ENCODE measurements at places on chromosomes 16 and 17.

DNA sequence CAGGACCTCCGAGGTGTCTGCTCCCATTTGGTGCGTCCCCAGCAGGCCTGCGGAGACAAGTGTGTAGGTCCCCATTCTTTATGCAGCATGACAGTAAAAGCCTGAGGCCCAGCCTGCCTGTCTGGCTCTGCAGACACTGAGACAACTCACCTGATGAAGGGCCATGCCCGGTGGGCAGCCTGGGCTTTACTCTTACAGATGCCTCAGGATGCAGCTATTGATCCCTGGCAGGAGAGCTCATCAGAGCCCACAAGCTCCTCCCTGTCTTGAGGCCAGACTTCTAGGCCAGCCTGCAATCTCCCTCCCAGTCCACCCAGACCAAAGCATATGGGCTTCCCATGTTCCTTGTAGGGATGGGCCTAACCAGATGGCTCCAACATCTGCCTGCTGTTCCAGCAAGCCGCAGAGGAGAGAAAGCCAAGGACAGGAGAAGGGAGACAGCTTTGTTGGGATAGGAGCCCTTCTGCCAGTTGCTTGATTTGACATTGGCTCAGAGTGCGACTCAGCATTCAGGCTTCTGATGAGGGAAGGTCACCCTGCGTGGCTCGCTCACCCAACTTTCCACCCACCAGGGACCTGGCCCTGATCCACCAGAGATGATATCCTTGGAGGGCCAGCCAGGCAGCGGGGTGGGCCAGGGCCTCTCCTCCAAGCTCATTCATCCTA lies 87.5 kb downstream of the SOCS1 start:
- no peak for DNase-seq

DNA sequence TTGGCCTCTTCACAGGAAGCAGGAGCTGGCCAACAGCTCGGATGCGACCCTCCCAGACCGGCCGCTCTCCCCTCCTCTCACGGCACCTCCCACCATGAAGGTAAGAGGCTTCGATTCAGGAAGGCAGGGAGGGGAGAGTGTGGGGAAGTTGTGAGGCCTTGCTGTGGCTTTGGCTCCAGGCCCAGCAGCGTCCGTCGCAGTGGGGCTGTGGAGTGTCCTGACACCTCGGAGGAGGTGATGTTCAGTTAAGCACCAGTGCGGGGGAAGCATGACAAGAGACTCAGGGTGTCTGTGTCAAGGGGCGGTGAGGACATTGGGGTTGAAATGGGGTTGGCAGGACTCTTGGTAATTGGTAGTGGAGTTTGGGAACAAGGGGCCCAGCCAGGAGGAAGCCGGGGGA lies 109.0 kb downstream of the RAP1GAP2 start:
- no peak for DNase-seq

DNA sequence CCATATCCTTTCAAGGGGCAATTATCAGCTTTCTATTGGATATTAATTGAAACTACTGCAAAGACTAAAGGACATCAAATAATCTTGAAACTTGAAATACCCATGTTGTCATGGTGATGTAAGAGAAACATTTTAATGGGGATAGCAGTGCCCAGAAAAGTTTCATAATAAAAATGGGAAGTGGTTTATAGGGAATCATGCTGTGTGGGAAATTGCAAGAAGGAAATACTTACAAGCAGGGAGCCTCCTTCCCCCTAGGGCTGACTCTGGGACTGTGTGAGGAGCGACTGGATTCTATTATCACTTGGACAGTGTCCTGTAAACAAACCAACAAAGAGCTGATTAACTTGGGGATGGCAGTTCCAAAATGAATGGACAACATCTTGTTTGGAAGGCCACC lies 1393.1 kb upstream of the GOT2 start:
- no peak for DNase-seq

DNA sequence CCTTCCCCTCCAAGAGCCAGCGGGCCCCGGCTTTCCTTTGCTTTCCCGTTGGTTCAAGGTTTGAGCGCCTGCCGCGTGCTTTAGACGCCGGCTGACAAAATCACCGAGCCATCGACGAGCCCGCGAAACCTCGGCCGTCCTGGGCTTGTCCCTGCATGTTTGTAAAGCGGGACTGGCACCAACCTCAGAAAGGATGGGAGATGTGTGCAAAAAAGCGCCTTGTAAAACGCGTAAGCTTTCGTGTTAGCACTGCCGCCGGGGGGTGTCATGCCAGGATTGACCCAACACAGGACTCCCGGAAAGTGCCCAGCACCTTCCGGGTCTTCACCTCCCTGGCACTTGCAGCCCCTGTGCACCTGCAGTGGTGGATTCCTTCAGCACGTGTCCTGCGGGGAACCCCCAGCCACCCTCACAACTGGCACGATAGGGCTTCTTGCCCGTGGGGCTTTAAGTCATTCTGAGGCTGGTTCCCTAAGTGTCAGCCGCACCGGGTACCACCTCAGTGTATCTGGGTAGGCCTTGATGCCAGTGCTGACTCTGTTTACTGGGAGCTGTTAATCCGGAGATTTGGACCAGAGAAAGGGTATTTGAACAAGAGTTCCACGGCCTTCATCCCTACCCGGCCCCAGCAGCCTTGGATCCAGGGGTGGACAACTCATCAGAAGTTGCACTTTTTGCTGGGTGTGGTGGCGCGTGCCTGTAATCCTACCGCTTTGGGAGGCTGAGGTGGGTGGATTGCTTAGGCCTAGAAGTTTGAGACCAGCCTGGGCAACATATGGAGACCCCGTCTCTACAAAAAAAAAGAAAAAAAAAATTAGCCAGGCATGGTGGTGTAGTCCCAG lies 817 bp downstream of the NDUFAF8 start:
- DNase-seq, result no peak

DNA sequence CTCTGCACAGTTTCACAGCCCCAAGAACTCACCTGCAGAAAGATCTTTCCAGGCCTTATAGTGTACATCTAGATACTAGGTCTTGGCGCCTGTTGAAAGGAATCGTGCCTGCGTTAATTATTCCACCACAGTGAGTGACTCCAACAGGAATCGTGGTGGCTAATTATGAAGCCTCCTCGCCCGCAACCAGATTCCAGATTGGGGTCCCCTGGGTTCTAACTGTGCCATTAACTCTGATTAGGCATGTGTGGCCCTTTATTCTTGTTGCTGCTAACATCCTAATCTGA lies 295.3 kb upstream of the MAF start:
- DNase-seq, result no peak

DNA sequence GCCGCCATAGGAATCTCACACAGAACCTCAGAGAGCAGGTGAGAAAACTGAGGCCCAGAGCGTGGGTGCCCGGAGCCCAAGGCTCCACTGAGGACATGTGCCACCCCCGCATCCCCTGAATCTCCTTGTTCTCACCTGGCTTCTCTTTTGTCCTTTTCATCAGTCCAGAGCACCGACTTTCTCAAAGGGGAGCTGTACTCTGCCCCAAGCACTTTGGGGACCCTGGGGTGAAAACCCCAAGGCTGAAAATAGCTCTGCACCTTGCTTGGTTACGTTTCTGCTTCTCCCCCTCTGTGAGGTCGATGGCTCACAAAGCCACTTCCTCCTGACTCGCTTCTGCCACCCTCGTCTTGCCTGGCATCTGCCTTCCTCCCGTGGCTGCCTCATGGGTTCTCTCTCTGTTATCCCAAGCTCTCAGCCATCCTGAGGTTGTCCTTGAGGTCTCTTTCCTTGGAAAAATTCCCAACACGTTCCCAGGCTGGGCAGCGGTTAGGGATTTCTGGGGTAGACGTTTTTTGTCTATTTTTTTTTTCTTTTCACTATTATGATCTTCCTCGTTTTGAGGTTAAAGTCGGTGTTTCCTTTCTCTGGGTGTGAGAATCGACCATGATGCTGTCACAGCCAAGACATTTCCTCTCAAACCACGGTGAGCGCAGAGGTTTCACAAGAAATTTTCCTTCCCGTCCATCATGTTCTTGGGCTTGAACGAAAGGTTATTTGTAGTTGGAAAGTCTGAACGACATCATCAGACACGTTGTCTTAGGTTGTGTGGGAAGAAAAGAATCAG lies 37.2 kb downstream of the IRF8 start:
- DNase-seq, result no peak

DNA sequence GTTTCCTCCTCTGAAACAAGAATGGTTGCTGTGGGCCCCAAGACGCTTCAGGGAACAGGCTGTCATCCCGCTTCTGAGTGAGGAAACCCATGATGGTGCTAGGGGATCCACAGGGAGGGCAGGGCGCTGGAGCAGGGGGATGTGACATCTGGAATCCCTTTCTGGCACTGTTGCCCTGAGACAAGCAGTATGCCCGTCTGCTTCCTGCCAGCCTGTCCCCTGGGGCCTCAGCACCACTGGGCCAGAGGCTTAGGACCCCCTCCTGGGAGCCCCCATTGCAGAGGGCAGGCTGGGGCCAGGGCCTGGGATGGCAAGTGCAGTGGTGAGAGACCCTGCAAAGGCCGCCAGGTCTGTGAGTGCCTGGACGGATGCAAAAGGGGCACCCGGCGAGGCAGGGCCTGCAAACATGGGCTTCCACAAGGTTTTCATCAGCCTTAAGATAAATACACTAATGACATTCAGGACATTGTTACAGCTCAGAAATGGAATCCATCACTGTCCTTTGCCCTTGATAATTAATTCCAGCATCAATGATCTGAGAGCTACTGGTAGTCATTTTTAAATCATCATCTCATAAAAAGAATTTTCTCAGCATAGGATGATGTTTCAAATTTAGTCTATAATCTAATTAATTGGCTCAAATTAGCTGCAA lies 51.6 kb downstream of the PRMT7 start:
- no peak for DNase-seq

DNA sequence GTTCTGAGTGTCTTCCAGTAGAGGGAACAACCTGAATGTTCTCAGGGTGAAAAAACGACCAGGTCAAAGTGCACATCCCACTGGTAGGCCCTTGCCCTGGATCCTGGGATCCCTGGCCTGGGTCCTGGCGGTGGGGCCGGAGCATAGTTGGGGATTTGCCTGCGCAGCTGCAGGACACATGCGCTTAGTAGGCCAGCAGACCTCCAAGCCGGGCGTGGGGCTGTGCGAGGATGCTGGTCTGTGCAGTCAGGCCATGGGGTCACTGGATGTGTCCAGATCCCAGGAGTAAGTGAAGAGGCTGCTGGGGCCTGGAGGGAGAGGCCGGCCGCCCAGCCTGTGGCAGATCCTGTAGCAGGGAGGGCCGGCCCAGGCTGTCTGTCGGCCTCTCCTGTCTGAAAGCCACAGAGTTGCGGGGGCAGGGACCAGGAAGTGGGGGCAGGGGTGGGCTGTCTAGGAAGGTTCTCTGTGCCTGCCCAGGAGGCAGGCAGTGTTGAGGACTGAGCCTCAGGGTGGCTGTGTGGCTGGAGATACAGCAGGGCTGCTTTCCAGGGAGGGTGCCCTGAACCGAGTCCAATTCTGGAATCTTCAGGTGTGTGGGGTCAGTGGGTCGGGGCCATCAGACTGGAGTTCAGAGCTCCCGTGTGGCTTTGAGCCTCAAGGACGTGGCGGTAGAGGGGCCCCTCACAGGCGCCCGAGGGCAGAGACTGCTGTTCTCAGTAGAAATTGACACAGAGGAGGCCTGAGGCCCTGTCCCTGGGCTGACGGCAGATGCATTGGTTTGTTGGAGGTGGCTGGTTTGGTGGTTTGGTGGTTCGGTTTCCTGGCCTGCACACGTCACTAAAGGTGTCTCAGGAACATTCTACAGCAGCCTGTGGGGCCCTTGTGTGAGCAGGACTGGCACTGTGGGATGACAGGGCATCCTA lies 17.2 kb upstream of the NUDT16L1 start:
- no peak for DNase-seq

DNA sequence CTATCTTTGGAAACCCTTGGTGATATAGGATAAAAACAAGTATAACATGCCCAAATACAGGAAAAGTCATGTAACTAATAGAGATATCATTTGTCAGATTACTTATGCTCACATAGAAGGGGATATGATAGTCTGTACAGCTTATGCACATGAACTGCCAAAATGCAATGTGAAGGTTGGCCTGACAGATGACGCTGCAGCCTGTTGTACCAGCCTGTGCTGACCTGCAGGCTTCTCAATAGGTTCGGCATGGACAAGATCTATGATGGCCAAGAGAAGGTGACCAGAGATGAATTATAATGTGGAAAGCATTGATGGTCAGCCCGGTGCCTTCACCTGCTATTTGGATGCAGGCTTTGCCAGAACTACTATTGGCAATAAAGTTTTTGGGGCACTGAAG lies 12.7 kb downstream of the WFIKKN2 start:
- no peak for DNase-seq

- DNase-seq, result no peak
Observed at GRCh38 chr17:80749611-80750010, 205.0 kb downstream of the RPTOR start.

GRCh38 chr16:81786868-81787267 lies 7.8 kb downstream of the PLCG2 start:
- no peak for DNase-seq

- DNase-seq, result no peak
Observed at GRCh38 chr16:81035975-81036750, 521 bp downstream of the ATMIN start.

DNA sequence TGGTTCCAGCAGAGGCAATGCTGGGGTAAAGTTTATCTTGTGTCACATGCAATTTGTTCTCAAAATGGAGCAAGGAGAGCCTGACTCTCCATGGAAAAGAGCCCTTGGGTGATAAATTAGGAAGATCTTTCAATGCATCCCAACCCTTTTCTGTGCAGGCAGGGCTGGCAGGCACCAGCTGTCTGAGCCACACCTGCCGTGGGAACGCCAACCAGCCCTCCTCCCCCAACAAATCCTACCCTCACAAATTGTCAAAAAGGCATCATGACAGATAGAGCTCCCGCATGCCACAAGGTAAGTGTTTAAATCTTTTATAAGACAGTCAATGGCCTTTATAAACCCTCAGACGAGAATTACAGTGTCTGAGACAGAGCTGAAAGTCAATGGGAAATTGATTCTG lies 418.5 kb upstream of the CDH5 start:
- DNase-seq, result no peak

DNA sequence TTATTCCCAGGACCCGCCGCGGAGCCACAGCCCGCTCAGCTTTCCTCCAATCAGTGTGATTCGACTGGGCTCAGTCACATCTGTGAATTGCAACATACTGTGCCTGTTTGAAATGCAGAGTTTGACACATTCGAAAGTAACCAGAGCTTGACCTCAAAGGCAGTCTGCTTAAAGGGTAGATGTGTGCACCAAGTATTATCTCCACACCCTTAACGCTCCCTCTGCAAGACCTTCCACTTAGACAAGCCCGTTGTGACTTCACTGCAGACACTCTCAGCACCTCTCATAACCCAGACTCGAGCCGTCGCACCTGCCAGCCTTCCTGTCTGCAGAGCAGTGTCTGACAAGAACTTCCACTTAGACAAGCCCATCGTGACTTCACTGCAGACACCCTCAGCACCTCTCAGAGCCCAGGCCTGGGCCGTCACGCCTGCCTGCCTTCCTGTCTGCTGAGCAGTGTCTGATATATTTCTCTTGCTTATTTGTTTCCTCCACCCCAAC lies 3.7 kb downstream of the KLHDC4 start:
- no peak for DNase-seq

Measured in fibroblast of skin of left biceps (primary cell).